Kidney (tissue), 22 donors: ENCODE measurements at places on chromosomes 12 and 14. TPM values are rescaled to one million over a fixed set of nuclear protein-coding genes. Genes with fewer than 3 reads are reported as not detected.

DNA sequence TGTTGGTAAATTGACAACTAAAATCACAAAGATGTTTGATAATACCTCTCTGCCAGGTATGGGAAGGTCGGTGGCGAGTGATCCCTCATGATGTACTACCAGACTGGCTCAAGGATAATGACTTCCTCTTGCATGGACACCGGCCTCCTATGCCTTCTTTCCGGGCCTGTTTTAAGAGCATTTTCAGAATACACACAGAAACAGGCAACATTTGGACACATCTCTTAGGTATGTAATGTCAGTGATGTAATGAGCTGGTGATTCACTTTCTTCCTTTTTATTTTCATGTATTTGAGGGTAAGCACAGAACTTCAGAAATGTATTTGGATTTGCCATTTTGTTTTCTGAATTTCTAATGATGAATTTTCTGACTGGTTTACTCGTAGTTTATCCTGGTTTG is 42.6 kb upstream of the LRTM2 start:
- no peaks in the 10 kb centered on the region for H3K36me3 ChIP-seq
- H3K27ac ChIP-seq, result no peak overlapping the region

DNA sequence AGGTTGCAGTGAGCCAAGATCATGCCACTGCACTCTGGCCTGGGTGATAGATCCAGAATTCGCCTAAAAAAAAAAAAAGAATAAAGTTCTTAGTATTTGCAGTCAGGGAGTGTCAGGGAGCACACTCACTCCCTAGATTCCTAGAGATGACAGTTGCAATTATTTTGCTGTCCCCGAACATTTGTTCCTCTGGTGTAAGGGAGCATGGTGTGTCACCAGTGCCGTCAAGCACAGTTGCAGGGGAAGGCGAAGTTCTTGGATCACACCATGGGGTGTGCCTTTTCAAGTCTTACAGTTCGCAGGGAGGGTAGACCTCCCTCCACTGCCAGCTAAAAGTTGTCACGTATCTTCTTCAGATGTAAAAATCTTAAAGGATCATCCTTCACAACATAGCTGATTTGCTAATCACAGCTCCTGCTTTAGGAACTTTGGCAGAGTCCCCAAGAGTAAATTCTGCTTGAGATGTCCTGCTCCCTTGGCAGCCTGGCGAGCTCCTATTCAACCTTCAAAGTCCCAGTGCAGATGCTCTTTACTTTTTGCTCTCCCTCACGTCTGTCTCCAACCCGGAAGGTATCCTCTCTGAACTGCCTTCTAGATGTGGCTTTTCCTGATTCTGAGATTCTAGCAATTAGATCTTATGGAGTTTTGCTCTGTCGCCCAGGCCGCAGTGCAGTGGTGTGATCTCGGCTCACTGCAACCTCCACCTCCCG is 11.3 kb downstream of the ACACB start:
- no peak for DNase-seq
- peaks cover 5% of the 10 kb centered on the region for H3K36me3 ChIP-seq
- H3K4me3 ChIP-seq, result no peak overlapping the region
- no peak overlapping the region for H3K27ac ChIP-seq

Gene TFCP2
- total RNA-seq, result 31.2 TPM

GRCh38 chr14:102344485-102344884 is 18.2 kb downstream of the CINP start:
- no peak for DNase-seq
- no peaks in the 10 kb centered on the region for H3K27me3 ChIP-seq
- H3K36me3 ChIP-seq, result peaks cover 28% of the 10 kb centered on the region
- no peak overlapping the region for H3K4me3 ChIP-seq
- H3K4me1 ChIP-seq, result no peaks in the 10 kb centered on the region
- H3K27ac ChIP-seq, result no peak overlapping the region

Gene COCH
- 1.6 TPM for total RNA-seq
